ENCODE measurements at places on chromosomes 2 and 18. TPM values are rescaled to one million over a fixed set of nuclear protein-coding genes. Genes with fewer than 3 reads are reported as not detected.

RAB17 gene
- 0.68 TPM for total RNA-seq

CLEC4F gene
- total RNA-seq = not detected

AMER3 gene
- not detected for total RNA-seq

MLPH gene
- total RNA-seq = 6.1 TPM

NCKAP5 gene
- 0.87 TPM for total RNA-seq

GRCh38 chr2:204583773-204584172 lies 38.5 kb downstream of the PARD3B start:
- H3K27me3 ChIP-seq = no peaks in the 10 kb centered on the region
- peaks cover 20% of the 10 kb centered on the region for H3K4me1 ChIP-seq
- DNase-seq = no peak
- H3K4me3 ChIP-seq = no peak overlapping the region
- H3K27ac ChIP-seq = no peak overlapping the region
- H3K36me3 ChIP-seq = peaks cover 4% of the 10 kb centered on the region

DNA sequence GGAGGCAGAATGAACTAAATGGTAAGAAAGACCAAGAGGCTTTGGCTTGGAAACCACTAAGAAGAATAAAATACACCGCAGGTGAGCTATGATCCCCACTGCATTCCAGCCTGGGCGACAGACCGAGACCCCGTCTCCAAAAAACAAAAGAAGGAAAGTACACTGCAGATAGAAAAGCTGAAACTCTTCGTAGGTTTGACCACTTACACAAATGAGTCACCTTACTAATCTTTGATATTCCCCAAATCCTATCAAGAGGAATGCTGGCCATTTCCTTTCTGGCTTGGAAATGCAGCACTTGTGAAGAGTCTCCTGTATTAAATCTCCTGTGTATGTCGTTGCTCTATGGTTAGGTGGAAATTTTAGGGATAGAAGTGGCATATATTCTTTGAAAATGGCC lies 108.8 kb downstream of the MTCL1 start:
- no peaks in the 10 kb centered on the region for H3K27me3 ChIP-seq
- peak overlapping the region; percentile 78 for H3K27ac ChIP-seq
- H3K4me3 ChIP-seq = no peak overlapping the region
- H3K4me1 ChIP-seq = peaks cover 40% of the 10 kb centered on the region
- DNase-seq = no peak

- peaks cover 17% of the 10 kb centered on the region for H3K4me1 ChIP-seq
- no peaks in the 10 kb centered on the region for H3K27me3 ChIP-seq
- no peak overlapping the region for H3K4me3 ChIP-seq
- no peak for DNase-seq
Observed at GRCh38 chr2:143701785-143702184, 572.6 kb downstream of the ARHGAP15 start.

GRCh38 chr2:24050041-24050979 lies 769 bp downstream of the FKBP1B start:
- H3K36me3 ChIP-seq = peaks cover 3% of the 10 kb centered on the region
- H3K4me3 ChIP-seq = no peak overlapping the region
- no peak overlapping the region for H3K27ac ChIP-seq
- H3K4me1 ChIP-seq = peaks cover 17% of the 10 kb centered on the region
- no peaks in the 10 kb centered on the region for H3K27me3 ChIP-seq

- no peaks in the 10 kb centered on the region for H3K36me3 ChIP-seq
- H3K4me3 ChIP-seq = no peak overlapping the region
- no peak overlapping the region for H3K27ac ChIP-seq
Observed at GRCh38 chr18:73461780-73462059, 593.9 kb upstream of the NETO1 start.

GRCh38 chr2:233034091-233034882 lies 1.8 kb downstream of the NEU2 start:
- DNase-seq = no peak
- peaks cover 2% of the 10 kb centered on the region for H3K4me1 ChIP-seq
- no peak overlapping the region for H3K27ac ChIP-seq
- no peaks in the 10 kb centered on the region for H3K36me3 ChIP-seq
- H3K4me3 ChIP-seq = no peak overlapping the region

DNA sequence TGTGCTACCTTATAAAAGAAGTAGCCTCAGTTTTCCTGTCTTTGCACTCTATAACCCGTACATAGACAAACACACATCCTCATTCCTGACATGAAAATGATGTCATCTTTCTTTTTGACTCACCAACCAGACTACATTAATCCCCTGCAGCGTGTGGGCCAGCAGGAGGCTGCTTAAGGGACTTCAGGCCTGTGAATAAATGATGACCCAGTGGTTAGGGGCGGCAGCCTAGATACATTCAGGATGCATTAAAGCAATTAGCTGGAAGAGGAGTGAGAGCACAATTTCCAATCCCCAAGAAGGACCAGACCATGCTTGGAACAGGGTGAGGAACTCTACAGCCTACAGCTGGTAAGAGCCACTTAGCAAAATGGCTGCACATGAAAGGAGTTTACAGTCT lies 57.3 kb upstream of the KLF7 start:
- no peaks in the 10 kb centered on the region for H3K36me3 ChIP-seq
- no peak for DNase-seq
- peaks cover 42% of the 10 kb centered on the region for H3K4me1 ChIP-seq
- H3K27ac ChIP-seq = no peak overlapping the region
- H3K4me3 ChIP-seq = no peak overlapping the region
- no peaks in the 10 kb centered on the region for H3K27me3 ChIP-seq

- no peaks in the 10 kb centered on the region for H3K4me1 ChIP-seq
- no peak overlapping the region for H3K27ac ChIP-seq
- no peak for DNase-seq
- no peaks in the 10 kb centered on the region for H3K27me3 ChIP-seq
- H3K36me3 ChIP-seq = no peaks in the 10 kb centered on the region
Observed at GRCh38 chr2:166805753-166806152, 82.5 kb upstream of the XIRP2 start.
